NCI-H2081 treated with DMSO at 0.1 percent for 48 hours (cell line): ENCODE measurements at places on chromosomes 11 and 22.

GRCh38 chr11:86396396-86396795, 21.7 kb downstream of the CCDC81 start:
- no peak for DNase-seq

DNA sequence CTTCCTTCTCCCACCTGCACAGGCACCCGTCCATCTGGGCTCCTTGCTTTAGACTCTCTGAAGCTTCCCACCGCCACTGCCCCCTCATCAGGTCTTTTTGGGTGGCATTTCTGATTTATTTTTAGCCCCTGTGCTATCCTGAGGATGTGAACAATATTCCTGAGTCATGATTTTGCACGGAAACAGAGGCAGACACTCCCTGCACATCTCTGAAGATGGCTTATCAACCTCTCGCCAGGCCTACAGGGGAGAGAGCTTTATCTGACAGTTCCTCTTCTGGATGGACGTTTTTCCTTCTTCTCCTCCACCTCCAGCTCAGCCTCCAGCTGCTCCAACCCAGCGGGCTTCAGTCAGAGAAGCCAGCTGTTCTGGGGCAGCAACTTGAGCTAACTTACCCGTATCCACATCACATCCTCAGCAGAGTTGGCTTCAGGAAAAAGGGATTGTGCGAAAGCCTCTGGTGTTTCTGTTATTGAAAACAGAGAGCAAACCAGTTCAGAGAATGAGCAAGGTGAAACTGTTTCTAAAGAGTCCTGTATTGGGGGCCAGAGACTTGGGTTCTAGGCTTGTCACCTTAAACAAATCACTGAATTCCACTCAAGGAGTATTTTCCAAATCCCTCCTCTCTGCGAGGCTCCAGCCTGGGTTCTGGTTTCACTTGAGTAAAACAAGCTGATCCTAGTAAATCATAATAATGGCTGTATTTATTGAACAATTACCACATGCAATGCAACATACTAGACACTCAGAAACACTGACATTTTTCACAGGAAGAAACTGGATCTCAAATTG, 33.1 kb upstream of the ETS1 start:
- no peak for DNase-seq

- DNase-seq: no peak
Measured at GRCh38 chr11:24198481-24198880, 298.4 kb upstream of the LUZP2 start.

- no peak for DNase-seq
Measured at GRCh38 chr11:111331711-111332479, 33.5 kb downstream of the POU2AF3 start.

DNA sequence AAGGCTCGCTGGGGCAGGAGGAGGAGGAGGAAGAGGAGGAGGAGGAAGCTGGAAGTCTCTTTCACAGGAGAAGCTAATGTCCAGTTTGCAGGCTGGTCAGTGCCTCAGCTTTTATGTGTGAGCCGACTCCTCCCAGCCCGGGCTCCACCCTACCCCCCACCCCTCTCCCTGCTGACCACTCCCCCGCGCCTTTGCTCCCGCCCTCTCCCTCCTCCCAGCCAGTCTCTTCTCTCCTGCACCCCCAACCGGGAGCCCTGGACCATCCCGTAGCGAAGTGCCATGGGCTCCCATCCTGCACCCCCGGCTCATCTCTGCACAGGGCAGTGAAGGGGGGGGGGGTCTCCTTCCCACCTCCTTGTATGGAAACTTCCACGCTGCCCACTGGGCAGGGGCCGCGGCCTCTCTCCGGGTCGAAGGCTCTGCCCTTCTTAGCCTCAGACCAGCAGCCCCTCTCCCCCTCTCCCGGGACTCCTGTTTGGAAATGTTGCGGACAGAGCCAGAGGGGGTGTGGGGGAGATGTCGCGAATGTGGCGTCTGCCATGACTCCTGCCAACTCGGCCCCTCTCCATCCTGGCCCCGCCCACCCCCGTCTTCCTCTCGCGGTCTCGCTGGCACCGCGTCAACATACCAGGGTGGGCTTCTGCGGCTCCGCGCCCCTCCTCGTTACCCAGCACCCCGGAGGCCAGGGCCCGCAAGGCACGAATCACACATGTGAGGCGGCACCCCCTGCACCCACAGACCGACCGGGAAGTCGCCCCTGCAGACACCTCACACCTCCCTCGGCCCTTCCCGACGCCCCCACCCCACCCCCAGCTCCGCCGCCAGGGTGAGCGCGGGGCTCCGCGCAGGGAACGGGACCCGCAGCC, 1.8 kb downstream of the IGF2 start:
- no peak for DNase-seq

- DNase-seq: no peak
Measured at GRCh38 chr22:40414311-40414710, 43.9 kb downstream of the SGSM3 start.

DNA sequence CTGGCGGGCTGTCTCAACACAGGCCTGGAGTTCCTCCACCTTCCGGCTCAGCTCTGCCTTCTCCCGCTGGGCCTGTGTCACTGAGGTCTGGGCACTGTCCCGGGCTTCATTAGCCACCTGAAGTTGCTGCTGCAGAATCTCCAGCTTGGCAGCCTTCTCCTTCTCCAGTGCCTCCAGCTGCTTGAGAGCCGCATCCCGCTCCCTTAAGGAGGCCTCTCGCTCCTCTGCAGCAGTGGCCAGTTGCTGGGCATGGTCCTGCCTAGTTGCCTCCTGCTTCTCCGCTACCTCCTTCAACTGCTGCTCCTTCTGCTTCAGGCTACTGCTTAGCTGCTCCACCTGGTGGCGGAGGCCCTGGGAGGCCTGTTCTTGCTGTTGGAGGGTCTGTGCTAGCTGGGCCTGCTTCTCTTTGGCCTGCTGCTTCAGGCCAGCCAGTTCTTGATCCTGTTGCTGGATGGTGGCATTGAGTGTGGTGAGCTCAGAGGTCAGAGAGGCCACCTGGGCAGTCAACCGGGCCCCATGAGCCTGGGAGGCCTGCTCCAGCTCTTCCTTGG, 16.9 kb downstream of the IL18BP start:
- DNase-seq: no peak

- no peak for DNase-seq
Measured at GRCh38 chr11:396948-397548, 3.0 kb downstream of the PKP3 start.

DNA sequence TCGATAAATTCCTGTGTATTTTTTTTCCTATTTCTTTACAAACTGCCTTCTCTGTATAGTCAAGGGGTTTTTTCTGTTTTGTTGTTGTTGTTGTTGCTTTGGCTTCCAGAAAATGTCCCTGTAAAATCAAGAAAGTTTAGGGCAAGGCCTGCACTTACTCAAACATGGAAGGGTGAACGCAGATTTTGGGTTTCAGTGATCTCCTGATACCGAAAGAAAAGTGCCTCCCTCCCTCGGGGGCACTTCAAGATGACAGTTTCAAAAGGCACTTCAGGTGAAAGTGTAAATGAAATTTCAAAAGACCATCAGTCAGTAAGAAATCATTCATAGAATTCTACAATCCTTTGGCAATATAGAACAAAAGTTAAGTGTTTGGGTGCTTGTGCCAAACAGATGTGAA, 43.4 kb upstream of the TMPRSS4 start:
- no peak for DNase-seq

- no peak for DNase-seq
Measured at GRCh38 chr22:27150544-27150941, 493.2 kb downstream of the MIAT start.

DNA sequence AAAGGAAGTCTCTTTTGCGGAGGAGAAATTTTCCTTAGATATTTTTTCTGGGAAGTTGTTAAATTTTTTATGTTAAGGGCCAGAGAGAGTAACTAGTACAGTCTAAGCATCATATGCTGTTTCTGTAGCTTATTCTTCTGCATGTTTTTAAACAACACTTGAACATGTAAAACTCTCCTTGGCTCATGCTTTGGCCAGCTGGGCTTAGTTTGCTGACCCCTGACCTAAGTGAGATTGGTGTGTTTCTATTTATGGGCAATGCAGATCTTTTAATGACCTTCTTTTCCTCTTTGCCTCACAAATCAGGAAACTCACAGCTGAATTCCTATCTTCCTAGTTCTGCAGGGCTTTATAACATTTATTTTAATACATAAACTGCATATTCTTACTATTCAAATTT, 942.5 kb downstream of the OPCML start:
- DNase-seq: no peak

GRCh38 chr11:32752001-32752400, 42.5 kb downstream of the CCDC73 start:
- no peak for DNase-seq

- DNase-seq: no peak
Measured at GRCh38 chr11:126352934-126353801, 2.3 kb upstream of the ST3GAL4 start.

DNA sequence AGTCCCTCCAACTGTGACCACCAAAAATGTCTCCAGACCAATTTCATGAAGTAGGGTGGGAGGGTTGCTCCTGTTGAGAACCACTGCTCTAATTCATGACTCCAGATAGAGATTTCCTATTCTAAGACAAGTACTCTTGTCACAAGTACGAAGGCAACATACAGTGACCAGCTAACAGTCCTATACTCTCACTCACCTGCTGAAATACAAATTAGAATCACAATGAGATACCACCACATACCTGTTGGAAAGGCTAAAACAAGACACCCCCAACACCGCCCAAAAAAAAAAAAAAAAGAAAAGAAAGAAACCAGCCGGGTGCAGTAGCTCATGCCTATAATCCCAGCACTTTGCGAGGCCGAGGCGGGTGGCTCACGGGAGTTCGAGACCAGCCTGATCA, 310.5 kb downstream of the SWAP70 start:
- no peak for DNase-seq

GRCh38 chr11:83511646-83512045, 225.5 kb upstream of the CCDC90B start:
- peak; percentile 68 for DNase-seq

GRCh38 chr11:30424844-30425243, 101.9 kb downstream of the ARL14EP start:
- no peak for DNase-seq

- no peak for DNase-seq
Measured at GRCh38 chr11:116190861-116191260, 581.9 kb downstream of the BUD13 start.

DNA sequence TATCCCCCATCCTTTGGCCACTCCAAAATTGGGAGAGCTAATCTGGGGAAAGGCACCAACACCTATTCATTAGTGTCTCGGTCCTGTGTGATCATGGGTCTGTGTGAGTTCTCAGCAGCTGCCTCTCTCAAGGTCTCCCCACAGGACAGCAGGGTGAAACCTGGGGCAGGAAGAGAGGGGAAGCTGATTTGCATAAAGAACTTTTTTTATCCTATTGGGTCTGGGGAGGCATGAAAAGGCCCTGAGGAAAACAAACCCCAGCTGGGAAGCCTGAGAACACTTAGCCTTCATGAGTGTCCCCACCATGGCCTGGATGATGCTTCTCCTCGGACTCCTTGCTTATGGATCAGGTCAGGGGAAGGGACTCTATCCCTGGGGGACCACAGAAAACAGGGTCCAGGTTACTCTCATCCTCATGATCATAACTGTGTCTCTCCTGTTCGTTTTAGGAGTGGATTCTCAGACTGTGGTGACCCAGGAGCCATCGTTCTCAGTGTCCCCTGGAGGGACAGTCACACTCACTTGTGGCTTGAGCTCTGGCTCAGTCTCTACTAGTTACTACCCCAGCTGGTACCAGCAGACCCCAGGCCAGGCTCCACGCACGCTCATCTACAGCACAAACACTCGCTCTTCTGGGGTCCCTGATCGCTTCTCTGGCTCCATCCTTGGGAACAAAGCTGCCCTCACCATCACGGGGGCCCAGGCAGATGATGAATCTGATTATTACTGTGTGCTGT, 116.0 kb upstream of the TOP3B start:
- no peak for DNase-seq

- no peak for DNase-seq
Measured at GRCh38 chr22:36136475-36136874, 24.1 kb downstream of the APOL3 start.

- no peak for DNase-seq
Measured at GRCh38 chr11:121210445-121211080, 82.0 kb upstream of the SC5D start.

- DNase-seq: no peak
Measured at GRCh38 chr11:69066122-69067112, 17.7 kb downstream of the TPCN2 start.

DNA sequence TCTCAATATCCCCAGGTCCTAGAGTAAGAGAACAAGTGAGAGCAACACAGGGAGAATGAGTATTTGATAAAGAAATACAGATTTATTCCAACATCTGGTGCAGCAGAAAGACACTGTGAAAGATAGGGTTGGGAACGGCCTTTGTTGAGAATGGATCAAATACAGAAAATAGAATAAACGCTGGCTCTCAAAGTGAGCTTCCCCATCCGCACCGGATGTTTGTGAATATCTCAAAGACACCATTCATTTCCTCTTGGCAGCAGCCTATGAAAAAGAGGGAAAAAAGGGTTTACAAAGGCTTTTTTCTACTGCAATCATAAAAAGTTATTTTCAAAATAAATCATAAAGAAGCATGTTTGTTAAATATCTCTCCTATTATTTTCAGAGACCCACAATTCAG, 279.3 kb downstream of the CASP12 start:
- no peak for DNase-seq

DNA sequence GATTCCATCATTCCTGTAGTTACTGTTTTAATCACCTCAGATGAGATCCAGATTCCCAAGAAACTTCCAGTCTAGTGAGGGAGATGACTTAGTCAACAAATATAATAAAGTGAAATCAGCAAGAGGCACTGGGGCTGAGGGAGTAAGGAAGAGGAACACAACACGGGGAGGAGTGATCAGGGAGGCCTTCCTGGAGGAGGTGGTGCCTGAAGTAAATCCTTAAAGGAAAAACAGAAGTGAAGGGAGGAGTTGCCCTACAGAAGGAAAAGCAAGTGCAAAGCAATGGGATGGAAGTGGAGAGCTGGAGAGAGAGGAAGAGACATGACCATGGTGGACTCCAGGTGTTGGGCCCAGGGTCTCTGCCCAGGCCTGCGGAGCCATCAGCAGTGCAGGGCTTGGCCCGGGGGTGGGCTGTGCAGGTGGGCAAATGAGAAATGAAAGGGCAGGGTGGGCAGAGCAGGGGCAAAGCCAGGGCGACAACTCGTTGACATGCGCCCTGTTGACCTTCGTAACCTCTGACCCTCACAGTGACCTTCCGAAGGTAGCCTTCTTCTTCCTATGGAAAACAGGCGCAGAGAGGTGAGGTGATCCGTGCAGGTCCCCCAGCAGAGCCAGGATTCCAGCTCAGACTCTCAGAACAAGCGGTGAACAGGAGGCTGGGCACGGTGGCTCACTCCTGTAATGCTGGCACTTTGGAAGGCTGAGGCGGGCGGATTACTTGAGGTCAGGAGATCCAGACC, 12.1 kb upstream of the PPARA start:
- no peak for DNase-seq

DNA sequence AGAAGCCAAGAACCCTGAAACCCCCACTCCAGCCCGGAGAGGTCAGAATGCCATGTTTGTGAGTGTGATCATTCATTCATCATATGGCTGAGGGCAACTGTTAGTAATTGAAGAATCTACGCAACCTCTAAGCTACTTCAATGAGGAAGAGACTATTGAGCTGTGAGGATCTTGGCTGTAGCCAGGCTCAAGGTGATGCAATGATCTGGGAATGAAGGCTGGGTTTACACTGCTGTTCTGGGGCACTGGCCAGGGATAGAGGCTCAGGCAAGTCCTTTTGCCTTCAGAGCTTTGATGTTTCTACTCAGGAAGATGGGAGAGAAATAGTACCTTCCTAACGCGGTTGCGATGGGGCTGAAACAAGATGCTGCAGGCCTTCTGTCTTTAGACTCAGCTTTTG, 12.9 kb downstream of the CRYBB2 start:
- no peak for DNase-seq
